B cell (primary cell): ENCODE measurements at places on chromosomes 11 and 22. TPM values are rescaled to one million over a fixed set of nuclear protein-coding genes. Genes with fewer than 3 reads are reported as not detected.

RELT gene
- total RNA-seq = 92.4 and 97.1 TPM in 2 replicates

DNA sequence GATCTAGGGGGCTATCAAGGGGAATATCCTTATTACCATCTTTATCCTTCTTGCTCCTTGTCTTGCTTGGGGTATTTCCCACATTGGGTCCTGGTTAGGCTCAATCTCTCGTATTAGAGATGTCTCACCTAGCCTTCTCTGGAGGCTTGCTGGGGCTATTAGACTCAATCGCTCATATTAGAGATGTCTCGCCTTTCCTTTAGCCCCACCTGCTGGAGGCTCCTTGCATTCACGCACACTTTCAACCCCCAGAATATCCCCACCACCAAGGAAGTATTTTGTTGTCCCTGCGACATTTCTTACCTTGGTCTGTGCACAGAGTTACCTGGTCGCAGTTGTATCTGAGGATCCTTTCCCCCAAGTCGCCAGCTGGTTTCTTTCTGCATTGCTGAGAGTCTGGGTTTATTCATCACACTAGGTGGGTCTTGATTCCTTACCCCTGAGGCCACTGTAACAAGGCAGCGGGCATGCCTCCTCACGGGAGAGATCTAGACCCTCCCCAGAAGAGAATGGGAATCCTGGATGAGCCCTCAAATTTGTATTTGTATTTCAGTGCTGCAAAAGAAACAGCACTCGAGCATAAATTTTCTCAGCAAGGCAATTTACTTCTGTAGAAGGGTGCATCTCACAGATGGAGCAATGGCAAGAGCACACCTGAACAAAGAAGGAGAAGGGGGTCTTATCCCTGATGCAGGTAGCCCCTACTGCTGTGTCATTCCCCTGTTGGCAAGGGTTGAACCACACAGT is 15.9 kb upstream of the HYLS1 start:
- DNase-seq = no peak

DNA sequence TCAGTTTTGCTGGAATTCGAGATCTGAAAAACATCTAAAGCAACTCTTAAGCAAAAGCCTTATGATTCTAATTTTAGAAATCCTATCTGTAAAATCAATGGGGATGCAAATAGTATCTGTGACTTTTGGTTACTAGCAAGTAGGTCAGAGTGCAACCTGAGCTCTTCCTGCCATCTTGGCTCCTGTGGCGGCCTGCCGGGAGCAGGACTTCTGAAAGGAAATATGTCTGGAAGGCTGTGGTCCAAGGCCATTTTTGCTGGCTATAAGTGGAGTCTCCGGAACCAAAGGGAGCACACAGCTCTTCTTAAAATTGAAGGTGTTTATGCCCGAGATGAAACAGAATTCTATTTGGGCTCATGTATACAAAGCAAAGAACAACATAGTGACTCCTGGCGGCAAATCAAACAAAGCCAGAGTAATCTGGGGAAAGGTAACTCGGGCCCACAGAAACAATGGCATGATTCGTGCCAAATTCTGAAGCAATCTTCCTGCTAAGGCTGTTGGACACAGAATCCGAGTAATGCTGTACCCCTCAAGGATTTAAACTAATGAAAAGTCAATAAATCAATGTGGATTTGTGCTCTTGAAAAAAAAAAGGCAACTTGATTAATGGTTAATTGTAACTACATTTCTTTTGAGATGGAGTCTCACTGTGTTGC is 1.7 kb downstream of the SAMM50 start:
- no peak for DNase-seq

NPTXR gene
- 0.68 and 0.71 TPM in 2 replicates for total RNA-seq

GRCh38 chr22:36288571-36289405 is 35.9 kb downstream of the APOL1 start:
- DNase-seq = no peak

GRCh38 chr11:36253238-36253637 is 36.0 kb downstream of the COMMD9 start:
- no peak for DNase-seq
